ENCODE measurements at places on chromosomes 3 and 15. TPM values are rescaled to one million over a fixed set of nuclear protein-coding genes. Genes with fewer than 3 reads are reported as not detected.

Gene LSM3
- total RNA-seq = 8.9 TPM

Gene LARP6
- total RNA-seq = 40.7 TPM

Gene EIF3J
- total RNA-seq = 68.9 TPM

Gene MIX23
- total RNA-seq = 28.1 TPM

Gene CLDN16
- 0.53 TPM for total RNA-seq

Gene PAQR5
- total RNA-seq = 6.5 TPM

Gene CCR8
- not detected for total RNA-seq
